Stimulated activated CD8-positive, alpha-beta memory T cell treated with anti-CD3 and anti-CD28 coated beads, Interleukin-2, amount 100 ng/mL, for 1 hour (primary cell): ENCODE measurements at places on chromosomes 2 and 18.

GRCh38 chr2:127081826-127082633 lies 24.9 kb downstream of the BIN1 start:
- DNase-seq = peak; percentile 46

GRCh38 chr2:797556-797955 lies 120.3 kb upstream of the TMEM18 start:
- no peak for DNase-seq

- DNase-seq = no peak
Observed at GRCh38 chr2:28318023-28318422, 74.6 kb upstream of the FOSL2 start.

GRCh38 chr2:210399440-210400041 lies 77.0 kb downstream of the LANCL1 start:
- DNase-seq = no peak

DNA sequence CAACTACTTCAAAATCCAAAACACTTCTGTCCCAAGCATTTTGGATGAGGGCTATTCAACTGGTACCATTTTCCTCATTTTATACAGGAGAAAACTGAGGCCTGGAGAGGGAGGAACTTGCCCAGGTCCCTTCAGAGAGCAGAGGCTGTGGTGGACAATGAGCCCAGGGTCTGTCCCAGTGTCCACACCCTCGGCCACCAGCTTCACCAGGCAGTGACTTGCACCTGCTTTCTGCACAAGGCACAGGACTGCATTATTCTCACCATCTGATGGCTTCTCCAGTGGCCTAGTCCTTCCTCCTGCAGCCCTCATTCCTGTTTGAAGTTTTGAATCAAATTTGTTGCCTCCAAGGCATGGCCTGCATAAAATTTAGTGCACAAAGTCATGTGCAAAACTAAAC lies 53.3 kb downstream of the RNF144A start:
- DNase-seq = no peak

GRCh38 chr2:217727801-217728200 lies 275.0 kb downstream of the TNS1 start:
- DNase-seq = no peak

- no peak for DNase-seq
Observed at GRCh38 chr2:237452861-237453260, 34.2 kb upstream of the MLPH start.

- DNase-seq = no peak
Observed at GRCh38 chr2:108367014-108367413, 10.7 kb upstream of the SULT1C4 start.

- no peak for DNase-seq
Observed at GRCh38 chr2:27291865-27292264, 9.6 kb downstream of the TRIM54 start.

DNA sequence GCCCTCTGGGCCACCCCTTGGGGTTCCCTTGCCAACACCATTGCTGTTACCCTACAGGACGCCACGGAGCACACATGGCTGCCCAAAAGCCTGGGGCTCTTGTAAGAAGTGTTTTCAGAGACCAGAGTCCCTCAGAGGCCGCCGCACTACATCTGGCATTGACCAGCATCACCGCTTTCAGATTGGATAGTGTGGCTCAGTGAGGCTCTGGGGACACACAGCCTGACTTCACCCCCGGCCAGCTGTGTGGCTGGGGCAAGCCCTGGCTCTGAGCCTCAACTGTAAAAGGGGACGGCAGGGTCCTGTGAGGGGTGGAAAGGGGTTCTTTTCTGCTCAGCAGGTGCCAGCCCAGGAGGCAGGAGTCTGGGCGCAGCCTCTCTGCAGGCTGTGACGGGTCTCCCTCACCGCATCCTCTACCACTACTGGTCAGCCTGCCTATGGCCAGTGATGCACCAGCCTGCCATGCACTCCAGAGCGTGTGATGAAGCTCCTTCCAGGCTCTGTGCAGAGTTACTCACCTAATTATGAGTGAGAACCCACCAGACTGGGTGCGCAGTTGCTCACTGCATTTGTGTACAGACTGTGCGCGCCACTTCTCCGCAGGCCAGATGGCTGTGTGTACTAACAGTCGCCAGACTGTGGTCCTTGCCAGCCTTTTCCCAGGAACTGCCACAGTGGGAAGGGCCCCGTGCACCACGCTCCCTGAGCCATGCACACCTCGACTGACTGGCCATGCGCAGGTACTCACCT lies 10.7 kb upstream of the OTOF start:
- no peak for DNase-seq

DNA sequence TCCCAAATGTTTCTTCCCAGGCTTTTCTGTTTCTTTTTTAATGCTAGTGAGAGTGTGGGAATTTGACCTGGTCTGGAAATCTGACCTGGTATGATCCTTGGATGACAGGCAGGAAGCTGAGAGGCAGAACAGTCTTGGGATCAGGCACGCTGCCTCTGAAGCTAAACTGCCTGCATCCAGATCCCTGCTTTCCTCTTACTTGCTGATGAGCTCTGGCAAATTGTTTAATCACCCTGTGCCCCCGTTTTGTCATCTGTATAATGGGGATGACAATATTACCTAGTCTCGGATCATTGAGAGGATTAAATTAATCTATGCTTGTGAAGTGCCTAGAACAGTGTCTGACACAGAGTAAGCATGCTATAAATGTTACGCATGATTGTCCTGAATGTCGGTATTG lies 3.3 kb downstream of the KLHL23 start:
- DNase-seq = no peak

- no peak for DNase-seq
Observed at GRCh38 chr2:103138123-103138901, 376.5 kb downstream of the TMEM182 start.

GRCh38 chr2:45912109-45912508 lies 260.6 kb downstream of the PRKCE start:
- no peak for DNase-seq
